Hindlimb muscle (tissue), 1 donor: ENCODE measurements at places on chromosomes 1 and 21. TPM values are rescaled to one million over a fixed set of nuclear protein-coding genes. Genes with fewer than 3 reads are reported as not detected.

Gene RNU1-3
- polyA plus RNA-seq, result not detected

Gene FAM72A
- 5.4 TPM for polyA plus RNA-seq

Gene NOS1AP
- 1.1 TPM for polyA plus RNA-seq

Gene TNN
- 4.8 TPM for polyA plus RNA-seq

Gene KRTAP19-6
- not detected for polyA plus RNA-seq
